ENCODE measurements at places on chromosomes 11 and 22.
A peak's percentile ranks its signal among the peaks of the same experiment; 100 is the strongest.

DNA sequence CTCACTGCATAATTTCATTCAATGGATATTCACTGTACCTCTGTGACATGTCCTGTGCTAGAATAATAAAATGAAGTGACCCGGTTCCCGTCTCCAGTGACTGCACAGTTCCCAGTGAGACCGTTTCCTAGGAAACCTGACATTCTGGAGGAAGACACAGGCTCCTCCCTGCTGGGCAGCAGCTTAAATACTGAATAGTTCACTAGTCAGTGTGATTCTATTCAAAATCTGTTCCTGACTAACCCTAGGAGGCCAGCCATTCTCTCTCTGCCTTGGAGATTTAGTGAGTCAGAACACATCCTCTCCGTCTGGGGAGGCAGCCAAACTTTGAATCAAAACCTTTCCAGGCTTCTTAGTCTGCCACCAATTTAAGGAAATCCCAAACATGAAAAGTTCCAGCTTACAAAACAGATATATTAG is 11.3 kb downstream of the TRIM66 start:
- DNase-seq, result no peak

- DNase-seq, result no peak
Measured at GRCh38 chr22:32801537-32802236, at the start of gene TIMP3. Gene TIMP3, plus strand, starts transcription at chr22:32801705. Its CDS starts 297 bp downstream, at chr22:32802002.

GRCh38 chr11:130002352-130002845 is at the start of gene PRDM10:
Gene PRDM10, minus strand, starts transcription at chr11:130002835. Its CDS starts 41,871 bp downstream, at chr11:129960964.
- DNase-seq, result peak; percentile 85

DNA sequence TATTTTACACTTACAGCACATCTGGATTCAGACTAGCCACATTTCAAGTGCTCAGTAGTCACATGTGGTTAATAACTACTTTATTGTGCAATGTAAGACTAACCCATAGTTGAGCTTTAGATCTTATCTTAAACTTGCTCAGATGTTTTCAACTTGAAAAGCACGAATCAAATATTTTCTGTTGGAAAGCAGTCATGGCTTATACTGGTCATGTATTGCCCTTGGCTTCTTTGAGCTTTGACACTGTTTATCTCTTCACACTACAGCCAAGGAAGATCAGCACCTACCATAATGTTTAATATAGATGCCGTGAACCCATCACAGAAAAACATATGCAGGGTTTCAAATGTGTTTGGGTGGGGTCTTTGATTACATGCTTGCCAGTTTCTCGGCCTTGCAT is 4.4 kb downstream of the RBX1 start:
- DNase-seq, result no peak

GRCh38 chr22:17920145-17920605 is 104.2 kb downstream of the MICAL3 start:
- DNase-seq, result no peak

GRCh38 chr11:78266451-78266850 is 77.7 kb downstream of the USP35 start:
- no peak for DNase-seq

Data from effector CD8-positive, alpha-beta T cell (primary cell).